ENCODE measurements at places on chromosomes 13 and 19. TPM values are rescaled to one million over a fixed set of nuclear protein-coding genes. Genes with fewer than 3 reads are reported as not detected.

- DNase-seq = no peak
Measured at GRCh38 chr19:13036366-13036976, 41.2 kb downstream of the NFIX start.

CRX gene
- not detected for total RNA-seq

DNA sequence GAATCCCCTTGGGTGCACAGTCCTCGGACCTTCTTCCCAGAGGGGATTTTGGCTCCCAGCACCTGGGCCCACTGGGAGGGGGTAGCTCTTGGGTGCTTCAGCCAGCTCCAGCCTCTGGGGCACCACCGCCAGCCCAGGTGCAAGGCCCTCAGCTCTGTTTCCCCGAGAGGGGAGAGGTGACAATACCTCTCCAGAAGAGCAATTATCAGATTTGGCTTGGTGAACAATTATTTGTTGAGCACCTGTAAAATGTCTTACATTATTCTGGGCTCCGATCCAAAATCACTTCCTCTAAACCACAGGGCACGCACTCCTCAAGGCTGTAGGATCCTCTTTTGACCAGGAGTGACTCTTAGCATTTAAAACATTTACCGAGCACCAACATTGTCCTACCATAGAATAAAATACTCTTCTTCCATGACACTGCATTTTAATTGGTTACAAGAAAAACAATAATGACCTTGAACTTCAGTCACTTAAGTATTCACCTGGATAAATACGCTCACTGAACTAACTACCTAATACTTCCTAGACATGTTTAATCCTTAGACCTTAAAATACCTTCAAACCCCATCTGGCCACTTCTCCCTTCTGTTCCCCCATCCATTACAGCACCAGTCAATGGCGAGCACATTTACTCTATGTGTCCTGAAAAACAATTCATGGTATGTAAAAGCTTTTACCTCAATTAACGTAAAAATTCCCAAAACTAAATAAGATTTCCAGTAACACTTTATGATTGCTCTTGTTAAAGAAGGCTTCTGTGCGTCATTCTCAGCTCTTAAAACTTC is 54.8 kb downstream of the ABCC4 start:
- DNase-seq = no peak

DNA sequence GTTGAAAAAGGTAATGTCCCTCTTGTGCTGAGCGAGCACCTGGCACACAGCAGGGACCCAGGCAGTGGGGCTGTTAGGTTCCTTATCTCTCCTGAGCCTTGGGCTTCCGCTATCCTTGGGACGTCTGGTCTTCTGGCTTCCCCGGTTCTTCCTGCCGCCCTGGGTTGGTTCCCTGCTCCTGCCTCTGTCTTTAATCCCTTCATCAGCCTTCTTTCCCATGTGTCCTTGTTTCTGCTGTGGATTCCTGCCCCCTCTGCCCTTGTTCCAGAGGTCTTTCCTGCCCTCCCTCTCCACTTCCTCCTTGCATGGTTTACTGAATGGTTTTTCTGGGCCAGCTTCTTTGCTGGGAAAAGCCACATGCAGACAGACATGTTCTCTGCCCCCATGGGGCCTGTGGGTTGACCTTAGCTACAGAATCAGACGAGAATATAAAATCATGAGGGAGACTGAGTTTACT is 2.6 kb downstream of the EPN1 start:
- DNase-seq = no peak

- no peak for DNase-seq
Measured at GRCh38 chr13:20185366-20186056, 7.2 kb downstream of the GJB2 start.

DNA sequence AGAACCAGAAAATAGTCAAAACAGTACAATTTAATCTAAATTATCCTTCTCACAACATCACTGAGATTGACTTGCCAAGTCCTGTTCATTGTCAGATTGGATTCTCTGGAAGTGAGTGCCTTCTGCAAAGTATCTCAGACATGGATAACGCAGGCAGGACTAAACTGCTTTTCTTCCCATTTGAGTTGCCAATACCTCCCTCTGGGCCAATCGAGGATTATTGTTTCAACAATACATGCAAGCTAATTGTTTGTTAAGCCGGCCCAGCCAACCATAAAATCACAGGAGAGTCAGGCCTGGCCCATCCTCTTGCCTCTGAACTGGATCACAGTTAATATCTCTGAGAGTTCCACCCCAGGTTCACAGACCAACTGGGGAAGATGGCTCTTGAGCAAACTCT is 240.0 kb downstream of the ENOX1 start:
- DNase-seq = no peak

DNA sequence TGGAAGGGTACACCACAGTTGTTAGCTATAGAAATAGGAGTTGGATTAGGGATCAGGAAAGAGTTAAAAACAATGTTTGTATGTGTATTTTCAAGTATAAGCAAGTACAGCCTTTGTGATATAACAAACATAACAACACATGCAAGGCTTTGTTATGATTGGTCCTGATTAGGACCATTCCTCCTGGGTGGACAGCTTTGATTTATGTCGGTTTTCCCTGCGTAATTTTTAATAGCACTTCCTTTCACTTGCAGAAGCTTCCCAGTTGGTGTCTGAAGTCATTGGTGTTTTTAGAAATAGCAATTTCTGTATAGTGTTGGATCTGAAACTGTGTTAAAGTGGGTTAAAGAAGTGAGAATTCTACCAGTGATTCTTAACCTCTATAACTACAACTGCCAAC is 10.0 kb downstream of the FNDC3A start:
- DNase-seq = no peak

- no peak for DNase-seq
Measured at GRCh38 chr13:48731001-48731658, 77.4 kb downstream of the CYSLTR2 start.

DNA sequence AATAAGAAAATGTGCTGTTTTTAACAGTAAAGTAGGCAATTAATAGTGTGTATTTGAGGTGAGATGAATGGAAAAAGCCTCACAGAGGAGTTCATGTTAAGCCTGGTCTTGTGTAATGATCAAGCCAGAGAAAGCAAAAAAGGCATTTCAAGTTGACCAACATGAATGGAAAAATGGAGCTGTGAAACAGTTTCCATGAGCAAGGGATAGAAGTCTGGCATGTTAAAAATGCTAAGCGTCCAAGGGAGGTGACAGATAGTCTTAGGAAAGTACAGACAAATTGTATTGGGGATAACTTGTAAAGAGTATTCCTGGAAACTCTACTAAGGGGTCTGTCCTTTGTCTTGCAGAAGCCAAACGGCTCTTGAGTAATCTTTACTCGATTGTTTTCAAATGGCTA is 506.8 kb upstream of the ATXN8OS start:
- no peak for DNase-seq

DNA sequence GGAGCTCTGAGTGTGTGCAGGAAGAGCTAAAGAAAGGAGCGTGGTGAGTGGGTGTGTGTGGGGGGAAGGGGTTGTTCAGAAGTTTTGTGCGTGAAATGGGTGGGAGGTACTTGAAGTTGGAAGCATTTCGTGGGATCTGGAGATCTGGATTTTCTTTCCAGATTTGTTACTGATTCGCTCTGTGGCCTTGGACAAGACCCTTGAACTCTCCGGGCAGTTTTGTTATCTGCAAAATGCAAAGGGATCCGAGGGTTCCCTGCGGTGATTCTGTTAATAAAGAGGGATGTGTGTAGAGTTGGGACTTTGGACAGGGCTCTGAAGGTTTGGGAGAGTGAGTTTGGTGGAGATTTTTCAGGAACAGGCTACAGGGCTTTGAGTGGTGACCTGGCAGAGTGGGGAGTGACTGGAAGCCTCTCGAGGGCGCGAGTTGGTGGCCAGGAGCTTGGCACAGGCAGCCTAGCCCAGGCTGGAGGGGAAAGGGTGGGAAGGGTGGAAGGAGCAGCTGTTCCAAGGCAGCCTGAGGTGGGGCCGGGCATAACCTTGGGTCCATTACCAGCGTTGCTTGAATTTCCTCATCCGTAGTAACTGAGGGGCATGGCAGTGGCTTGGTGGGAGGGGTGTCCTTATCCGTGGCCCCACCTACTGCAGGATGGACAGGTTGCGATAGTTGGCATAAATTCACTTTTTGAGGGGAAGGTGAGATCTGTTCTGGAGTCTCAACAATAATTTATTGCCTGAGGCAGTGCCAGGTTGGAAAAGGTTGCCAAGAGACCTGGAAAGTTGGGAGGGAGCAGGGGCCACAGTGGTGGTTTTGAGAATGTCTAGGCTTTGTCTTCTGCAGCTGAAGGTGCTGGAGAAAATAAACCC is 2.1 kb downstream of the ACTN4 start:
- DNase-seq = peak; percentile 81

DNA sequence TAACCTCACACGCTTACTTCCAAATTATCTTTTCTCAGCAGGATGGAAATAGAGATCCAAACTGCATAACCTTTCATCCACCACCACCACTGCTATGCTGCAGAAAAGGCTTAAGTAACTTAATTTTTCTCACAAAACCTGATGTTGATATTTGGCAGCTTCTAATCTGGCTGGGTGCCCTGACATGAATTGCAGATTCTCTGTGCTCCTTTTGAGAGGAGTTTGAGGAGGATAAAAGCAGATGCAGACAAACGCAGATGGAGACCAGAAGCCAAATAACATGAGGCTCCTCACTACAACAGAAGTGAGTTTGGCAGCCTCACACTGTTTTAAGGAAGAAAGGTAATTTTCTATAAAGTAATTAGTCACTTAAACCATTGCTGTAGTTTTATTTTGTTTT is 646.2 kb upstream of the ATXN8OS start:
- no peak for DNase-seq

TUBB4A gene
- total RNA-seq = 1.2 TPM

FFAR3 gene
- not detected for total RNA-seq

RTBDN gene
- total RNA-seq = not detected

DNA sequence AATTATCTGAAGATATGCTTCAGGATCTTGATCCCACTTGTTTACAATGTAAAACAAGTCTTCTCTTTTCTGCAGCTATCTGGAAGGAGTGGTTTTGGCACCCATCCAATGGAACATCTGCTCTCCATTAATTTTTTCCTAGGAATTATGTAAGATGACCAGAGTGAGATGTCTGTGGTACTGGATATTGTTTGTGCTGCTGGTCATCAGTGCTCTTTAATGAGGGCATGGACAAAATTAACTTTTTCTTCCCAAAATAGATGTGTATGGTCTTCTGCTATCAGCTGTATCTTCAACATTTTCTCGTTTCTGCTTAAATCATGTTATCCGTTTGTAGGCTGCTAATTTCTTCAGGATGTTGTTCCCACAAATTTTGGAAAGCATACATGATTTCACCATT is 415.4 kb upstream of the KLHL1 start:
- no peak for DNase-seq

GRCh38 chr19:32357720-32358119 is 12.3 kb downstream of the ZNF507 start:
- DNase-seq = no peak

CASP14 gene
- total RNA-seq = 0.34 TPM

F10 gene
- total RNA-seq = 9.4 TPM

CDX2 gene
- total RNA-seq = not detected

Measured in ureter (tissue), 1 donor.